Activated CD8-positive, alpha-beta memory T cell treated with anti-CD3 and anti-CD28 coated beads for 48 hours (primary cell): ENCODE measurements at places on chromosomes 5 and 9.

DNA sequence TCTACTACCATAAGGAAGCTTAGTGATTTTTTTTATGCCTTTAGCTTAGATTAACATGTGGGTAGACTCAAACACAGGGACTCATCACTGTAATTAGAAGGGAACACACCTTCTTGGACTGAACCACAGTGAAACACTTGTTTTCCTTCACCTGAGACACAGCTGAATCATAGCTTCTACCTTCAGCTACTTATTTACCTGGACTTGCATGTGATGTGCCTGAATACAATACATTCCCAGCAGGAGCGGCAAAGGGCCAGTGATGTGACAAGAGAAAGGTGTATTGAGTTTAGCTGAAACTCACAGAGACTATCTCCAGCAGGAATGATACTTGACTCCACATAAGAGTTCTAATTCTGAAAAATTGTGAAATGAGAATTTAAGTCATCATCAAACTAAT lies 37.8 kb downstream of the GRAMD2B start:
- DNase-seq, result no peak

DNA sequence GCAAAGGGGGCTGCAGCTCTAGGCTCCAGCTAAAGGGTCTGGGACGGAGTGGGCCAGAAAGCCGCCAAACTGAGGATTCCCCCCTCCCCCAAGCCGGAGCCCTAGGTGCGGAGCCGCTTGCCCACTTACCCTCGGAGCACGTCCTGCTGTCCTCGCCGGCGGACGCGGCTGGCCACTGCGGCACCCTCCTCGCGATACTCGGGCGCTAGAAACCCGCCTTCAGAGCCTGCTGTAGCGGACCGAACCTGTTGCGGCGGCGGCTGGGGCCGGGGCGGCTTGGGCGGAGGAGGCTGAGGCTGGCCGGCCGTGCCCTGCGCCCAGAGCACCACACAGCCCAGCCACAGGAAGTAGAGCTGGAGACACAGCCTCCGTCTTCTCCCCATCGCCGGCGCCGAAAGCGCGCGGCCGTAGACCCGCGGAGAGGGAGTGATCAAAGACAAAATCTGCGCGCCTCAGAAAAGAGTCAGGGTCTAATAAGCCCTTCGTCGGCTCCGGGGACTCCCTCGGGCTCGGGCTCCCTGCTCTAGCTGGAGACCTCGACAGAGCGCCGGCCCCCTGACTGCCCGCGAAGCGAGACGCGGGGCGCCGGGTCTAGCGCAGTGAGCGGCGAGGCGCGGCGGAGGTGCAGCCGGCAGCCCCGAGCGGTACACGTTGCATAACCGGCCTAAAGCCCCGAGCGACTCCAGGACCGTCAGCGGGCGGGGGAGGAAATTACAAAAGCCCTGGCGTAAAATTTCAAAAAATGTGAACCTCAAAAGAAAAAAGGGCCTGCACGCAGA lies 635 bp downstream of the FBN2 start:
- DNase-seq, result no peak

DNA sequence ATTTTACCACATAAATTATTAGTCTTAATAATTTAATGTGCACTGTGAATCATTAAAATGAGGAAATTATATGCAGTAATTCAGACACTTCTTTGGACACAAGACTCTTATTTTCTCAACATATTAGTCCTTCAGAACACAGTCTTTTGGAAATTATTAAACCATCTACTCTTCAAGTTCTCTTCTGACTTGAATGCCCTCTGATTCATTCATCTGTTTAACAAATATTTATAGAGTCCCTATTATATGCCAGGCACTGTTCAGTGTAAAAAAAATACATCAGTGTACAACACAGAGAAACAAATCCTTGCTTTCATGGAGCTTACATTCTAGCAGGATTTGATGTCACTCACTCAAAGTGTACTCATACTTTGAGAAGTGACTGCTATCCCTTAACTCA lies 163.4 kb upstream of the IL12B start:
- no peak for DNase-seq

DNA sequence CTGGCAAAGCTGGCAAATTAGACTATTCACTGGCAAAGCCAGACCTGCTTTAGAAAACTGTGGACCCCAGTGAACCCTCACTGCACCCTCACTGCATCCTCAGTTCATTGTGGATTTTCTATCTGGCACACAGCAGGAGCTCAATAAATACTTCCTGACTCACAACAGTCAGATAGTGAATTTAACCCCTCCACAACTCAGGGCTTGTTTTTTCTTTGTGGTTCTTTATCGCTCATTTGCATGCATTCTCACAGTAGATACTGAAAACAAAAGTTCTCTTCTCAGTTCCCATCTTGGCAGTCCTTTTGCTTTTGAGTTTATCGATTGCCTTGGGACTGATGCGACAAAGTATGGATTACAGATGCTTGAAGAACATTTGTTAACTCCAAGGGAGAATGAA lies 99.8 kb downstream of the ACTL7B start:
- no peak for DNase-seq

DNA sequence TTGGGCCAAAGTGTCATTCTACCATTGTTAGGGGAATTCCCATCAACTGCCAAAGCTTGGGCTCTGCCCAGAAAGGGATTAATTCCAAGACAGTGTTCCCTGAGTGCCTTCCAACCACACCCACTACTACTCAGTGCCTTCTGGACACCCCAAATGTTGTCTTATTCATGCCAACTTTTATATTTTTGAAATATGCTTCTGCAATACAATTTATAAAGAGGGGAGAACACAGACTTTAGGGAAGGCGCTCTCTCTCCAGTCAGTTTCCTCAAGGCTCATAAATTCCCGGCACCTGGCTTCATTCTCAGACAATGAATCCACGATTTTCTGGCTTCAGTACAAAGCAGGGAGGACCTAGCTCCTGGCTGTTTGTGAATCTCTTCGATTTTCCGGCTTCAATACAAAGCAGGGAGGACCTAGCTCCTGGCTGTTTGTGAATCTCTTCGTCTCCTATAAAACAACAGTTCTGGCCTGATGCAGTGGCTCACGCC lies 120.1 kb upstream of the MYO10 start:
- no peak for DNase-seq

DNA sequence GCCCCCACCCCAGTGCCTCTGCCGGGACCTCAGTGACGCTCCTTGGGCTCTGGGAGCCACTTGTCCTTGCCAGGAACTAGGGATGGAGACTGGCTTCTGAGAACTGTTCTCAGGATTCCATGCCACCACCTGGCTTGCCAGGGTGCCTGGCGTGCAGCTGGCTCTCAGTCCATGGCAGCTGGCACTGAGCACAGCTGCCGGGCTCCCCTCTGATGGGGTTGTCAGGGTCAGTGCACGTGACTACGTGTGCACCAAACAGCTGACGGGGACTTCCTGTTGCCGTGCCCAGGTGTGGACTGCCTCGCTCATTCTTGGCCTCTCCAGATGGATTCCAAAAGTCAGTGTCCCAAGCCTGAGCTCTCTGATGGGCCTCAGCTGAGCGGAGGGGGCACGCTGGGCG lies 9.4 kb downstream of the KCNT1 start:
- DNase-seq, result no peak

GRCh38 chr5:181245427-181246275 lies 1.9 kb upstream of the RACK1 start:
- no peak for DNase-seq

- no peak for DNase-seq
These were observed 136.0 kb upstream of the TBC1D2 start for GRCh38 chr9:98391406-98391805.
